ENCODE measurements at places on chromosomes 7 and 10.

DNA sequence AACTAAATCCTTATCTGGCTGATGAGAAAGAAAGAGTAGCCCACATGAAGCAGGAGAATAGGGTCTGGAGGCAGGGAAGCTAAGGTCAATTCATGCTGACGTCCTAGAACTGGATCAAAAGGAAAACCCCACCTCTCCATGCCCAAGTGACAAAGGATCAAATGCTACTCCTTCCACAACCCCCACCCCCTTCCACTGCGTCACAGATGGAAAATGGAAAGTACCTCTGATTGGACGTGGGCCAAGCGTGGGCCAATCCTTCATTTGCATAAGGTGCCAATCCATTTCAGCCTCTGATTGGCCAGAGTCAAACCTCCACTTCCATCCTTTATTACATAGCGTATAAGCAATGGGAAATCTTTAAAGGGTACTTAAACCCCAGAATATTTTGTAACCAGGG is 431.3 kb upstream of the ETV1 start:
- no peak for DNase-seq

DNA sequence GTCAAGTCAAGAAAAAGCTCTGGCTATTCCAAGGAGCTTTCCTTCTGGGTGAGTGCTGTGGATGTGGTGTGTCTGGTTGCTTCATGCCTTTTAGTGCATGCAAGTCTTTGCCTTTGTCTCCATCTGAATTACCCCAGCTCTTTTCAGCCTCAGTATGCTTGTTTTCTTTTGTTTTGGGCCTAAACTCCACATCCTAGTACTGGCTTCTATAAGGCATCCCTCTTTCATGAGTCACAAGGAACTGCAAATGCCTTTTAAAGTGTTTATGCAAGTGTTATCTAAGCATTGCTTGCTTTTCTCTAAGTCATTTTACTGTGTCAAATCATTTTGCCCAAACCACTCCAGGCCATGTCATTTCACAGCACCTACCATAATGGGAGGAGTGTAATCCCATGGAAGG is 132.1 kb downstream of the PLCE1 start:
- DNase-seq: no peak

DNA sequence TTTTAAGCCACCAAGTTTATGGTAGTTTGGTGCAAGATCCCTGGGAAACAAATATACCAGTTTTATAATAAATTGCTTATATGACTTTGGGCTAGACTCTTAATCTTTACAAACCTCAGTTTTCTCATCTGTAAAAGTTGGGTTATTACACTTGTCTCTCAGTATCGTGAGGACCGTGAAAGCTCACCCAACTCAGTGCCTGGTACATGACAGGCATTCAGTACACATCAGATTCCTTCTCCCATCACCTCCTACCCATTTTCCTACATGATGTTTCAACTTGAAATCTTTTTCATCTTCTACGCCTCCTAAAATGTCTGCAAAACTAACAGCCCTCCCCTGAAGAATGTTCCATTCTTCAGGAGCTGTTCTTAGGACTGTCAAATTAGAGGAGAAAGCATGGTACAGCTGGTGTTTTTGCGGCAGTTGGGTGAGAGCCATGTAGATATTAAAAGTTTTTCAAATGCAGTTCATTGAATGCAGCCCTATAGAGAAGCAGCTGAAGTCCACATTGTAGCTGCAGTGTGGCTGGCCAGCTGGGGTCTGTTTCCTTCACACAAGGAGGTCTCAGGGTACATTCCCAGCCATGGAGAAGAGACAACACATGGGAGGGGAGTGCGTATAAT is 812.8 kb downstream of the LRMDA start:
- DNase-seq: no peak

DNA sequence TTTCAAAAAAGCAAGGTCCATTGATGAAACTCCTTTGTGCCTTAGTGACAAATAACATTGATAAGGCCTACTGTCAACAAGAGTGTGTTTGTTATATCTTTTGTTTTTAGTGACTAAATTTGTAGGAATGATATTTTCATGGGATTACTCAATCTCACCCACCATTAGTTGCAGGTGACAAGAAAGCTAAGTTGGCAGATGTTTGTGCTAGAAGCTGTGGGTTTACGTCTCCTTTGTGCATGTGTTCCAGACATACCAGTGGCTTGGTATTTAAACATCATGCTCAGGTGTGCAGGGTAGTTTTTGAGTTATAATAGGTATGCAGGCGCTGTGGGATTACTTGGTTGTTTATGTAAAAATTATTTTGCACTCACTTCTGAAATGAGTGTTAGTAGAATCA is 178.6 kb downstream of the ANKRD30A start:
- no peak for DNase-seq

- DNase-seq: no peak
Observed at GRCh38 chr10:86085686-86086085, 280.9 kb downstream of the GRID1 start.

Data from stimulated activated CD8-positive, alpha-beta memory T cell treated with anti-CD3 and anti-CD28 coated beads, Interleukin-15, amount 100 ng/mL, for 24 hours (primary cell).